EH (cell line): ENCODE measurements at places on chromosomes 4 and X.

GRCh38 chr4:169593050-169593560 lies 19.3 kb downstream of the NEK1 start:
- no peak for DNase-seq

DNA sequence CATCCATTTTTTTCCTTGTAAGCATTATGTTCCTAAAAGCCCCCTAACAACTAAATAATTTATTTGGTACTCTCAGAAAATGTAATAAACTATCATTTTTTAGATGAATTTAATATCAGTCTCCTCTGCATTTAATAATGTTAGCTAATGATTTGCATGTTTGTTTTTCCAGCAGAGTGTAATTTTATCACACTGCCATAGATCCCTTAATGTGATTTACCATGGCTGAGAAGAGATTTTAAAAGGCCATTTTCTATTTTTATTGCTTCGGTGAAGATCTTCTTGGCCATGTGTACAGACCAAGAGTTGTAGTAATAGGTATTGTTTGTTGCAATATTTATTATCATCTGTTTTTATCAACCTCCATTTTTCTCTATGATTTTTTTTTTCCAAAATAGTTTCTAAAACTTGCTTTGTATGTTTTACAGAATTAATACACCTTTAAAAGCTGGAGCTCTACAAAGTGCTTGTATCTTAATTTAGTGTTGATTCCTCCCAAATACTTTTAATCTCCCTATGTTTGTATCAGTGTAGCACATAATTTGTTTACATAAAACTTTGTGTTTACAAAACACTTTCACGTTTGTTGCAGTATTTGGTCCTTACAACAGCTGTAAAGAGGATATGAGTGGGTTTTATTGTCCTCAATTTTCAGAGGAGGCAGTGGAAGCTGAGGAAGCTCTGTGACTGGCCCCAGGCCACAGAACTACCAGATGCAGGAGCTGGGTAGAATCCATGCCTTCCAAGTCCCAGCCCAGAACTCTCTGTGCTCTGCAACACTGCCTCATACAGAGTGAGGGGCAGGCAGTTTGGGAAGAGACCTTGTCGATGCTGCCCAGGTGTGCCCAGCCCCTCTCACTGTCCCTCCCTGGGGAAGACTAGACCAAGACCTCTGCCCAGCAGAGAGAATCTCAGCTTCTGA lies 58.1 kb downstream of the FAM114A1 start:
- DNase-seq: no peak

GRCh38 chr4:114734594-114734993 lies 136.0 kb downstream of the UGT8 start:
- peak; percentile 33 for DNase-seq

GRCh38 chr4:41832961-41833360 lies 84.4 kb upstream of the PHOX2B start:
- DNase-seq: no peak

DNA sequence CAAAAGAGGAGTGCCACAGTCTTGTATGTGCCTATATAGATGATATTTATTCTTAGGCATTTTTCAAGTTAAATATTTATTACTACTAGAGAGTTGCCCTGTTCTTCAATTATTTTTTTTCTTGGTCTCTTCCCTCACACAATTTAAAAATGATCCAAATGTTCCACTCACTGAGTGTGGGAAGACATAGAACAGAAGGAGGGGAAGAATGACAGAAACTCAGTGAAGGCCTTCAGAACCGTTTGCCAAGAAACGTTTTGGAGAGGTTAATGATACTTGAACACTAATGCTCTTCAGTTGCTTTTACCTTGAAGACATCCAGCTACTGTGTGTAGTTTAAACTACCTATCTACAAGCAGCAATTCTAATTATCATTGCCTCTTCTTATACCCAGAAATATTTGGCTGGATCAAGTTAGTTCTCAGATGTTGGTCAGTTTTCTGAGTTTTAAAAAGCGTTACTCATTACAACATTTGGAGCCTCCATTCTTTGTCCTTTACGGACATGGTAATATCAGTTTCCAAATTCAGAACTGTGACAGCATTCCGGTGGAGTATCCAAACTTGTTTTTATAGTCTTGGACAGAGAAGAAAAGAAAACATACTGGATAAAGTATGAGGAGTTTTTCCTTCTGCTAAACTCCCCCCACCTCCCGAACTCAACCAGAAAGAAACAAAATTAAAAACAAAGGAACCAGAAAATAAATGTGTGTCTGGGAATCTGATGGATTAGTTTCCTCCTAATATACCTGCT lies 389.7 kb downstream of the SPRY1 start:
- peak; percentile 20 for DNase-seq
